Neural crest cell (in vitro differentiated cells): ENCODE measurements at places on chromosomes 7 and 10. TPM values are rescaled to one million over a fixed set of nuclear protein-coding genes. Genes with fewer than 3 reads are reported as not detected.

Gene GPER1
- total RNA-seq = 0.91 and 1.1 TPM in 2 replicates

Gene GNG11
- 8.9 and 9.4 TPM in 2 replicates for total RNA-seq

Gene DOCK4
- 14.1 and 15.3 TPM in 2 replicates for total RNA-seq

Gene TBATA
- not detected in 2 replicates for total RNA-seq

Gene ITPRIP
- 14.9 and 15.6 TPM in 2 replicates for total RNA-seq

Gene AS3MT
- total RNA-seq = 10.4 and 11.2 TPM in 2 replicates

Gene ADCYAP1R1
- 8.8 and 9.0 TPM in 2 replicates for total RNA-seq

Gene ARPC1B
- total RNA-seq = 67.7 and 71.6 TPM in 2 replicates

Gene CD36
- total RNA-seq = 0.23 and 0.40 TPM in 2 replicates

Gene SKIDA1
- 52.1 and 53.0 TPM in 2 replicates for total RNA-seq
